ENCODE measurements at places on chromosomes 13 and 19. TPM values are rescaled to one million over a fixed set of nuclear protein-coding genes. Genes with fewer than 3 reads are reported as not detected.

Gene SERP2
- total RNA-seq: 5.1 TPM

Gene PTH2
- not detected for total RNA-seq

Gene CABP5
- not detected for total RNA-seq

Gene SPATA13
- total RNA-seq: 9.4 TPM

Gene CADM4
- total RNA-seq: not detected

Gene SYCN
- not detected for total RNA-seq

Gene EXOSC5
- total RNA-seq: 28.6 TPM

Gene SYNE4
- total RNA-seq: not detected

Gene LGI4
- total RNA-seq: not detected

Gene DMKN
- total RNA-seq: 0.29 TPM

Gene CD70
- 3.3 TPM for total RNA-seq

Gene ZNF442
- total RNA-seq: 3.0 TPM

GRCh38 chr13:41271456-41272285 lies 8.3 kb upstream of the MTRF1 start:
- no peak for DNase-seq

DNA sequence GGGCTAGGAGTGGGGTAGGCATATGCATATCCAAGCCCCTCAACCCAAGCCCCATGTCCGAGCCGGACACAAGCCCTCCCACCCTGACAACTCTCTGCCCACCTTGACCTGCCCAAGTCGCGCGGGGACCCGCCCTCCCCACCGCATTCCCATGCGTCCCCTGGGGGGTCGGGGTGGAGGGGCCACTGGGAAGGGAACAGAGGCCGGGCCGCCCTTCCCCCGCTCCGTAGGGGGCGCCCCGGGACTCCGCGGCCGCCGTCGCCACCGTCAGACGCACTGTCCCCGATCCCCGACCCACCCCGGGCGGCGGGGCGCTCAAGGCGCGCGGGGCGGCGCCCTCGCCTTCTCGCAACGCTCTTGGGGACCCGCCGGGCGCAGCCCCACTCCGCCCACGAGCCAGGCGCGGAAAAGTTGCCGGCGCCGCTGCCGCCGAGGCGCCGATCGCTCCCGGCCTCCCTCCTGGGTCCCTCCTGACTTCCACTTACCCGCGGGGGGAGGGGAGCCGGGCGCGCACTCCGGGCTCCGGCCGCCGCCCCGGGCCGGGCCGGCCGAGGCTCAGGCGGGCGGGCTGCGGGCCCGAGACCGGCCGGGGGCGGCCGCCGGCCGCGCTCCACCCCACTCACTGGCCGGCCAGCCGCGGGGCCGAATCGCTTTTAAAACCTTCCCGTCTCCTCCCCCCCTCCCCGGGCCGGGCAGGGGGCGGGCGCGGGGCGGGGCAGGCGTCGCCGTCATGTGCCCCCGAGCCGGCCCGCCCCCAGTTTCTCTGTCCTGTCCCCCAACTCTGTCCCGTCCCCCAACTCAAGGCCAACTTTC lies 34.4 kb upstream of the NANOS3 start:
- DNase-seq: peak; percentile 73

- no peak for DNase-seq
These were observed 2.4 kb upstream of the ARGLU1 start for GRCh38 chr13:106570299-106570852.

- DNase-seq: no peak
These were observed at the start of gene CERS4 for GRCh38 chr19:8208922-8209461. TSS of gene CERS4 (plus strand) at chr19:8209370. CDS start at chr19:8251077, 41,707 bp downstream.

- no peak for DNase-seq
These were observed 448.2 kb downstream of the LIG4 start for GRCh38 chr13:107767119-107767518.

DNA sequence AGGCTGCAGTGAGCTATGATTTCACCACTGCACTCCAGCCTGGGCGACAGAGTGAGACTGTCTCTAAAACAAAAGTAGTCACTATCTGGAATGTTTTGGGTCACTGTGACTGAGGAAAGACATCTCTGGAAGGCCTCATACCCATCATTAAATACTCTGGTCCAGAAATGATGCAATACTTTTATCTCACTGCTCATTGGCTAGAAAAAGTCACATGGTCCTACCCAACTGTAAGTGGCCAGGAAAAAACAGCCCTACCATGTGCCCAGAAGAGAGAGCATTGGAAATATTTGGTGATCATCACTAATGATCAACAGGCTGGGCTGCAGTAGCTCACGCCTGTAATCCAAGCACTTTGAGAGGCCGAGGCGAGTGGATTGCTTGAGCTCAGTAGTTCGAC lies 29.8 kb downstream of the PNPLA6 start:
- DNase-seq: no peak

DNA sequence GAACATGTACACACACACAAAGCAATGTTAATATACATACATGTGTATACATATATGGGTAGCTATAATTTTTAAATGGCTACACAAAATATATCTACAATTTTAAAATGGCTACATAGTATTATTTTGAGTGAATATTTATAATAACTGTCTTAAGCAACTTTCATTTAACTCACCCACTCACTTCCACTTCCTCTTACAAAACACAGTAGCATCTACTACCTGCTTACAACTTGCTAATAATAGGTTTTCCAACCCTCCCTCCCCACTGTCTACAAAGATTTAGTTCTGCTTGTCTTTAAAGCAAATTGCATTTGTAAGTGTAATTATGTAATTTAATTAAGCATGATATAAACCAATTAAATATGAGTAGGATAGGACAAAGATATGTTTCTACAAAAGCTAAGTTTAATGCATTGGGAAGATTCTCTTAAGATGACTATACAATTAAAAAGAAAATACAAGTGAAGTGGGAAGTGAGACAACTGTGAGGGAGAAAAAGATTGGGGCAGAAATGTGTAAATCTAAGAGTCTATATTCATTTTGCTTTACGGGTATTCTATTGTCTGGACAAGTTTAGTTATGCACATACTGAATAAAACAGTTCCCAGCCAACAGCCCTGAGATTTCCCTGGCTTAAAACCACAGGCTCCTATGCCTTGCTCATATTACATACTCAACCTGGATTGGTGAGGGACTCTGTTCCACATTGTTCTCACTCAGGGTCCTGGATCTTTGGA lies 583.1 kb downstream of the EFNB2 start:
- DNase-seq: no peak

- no peak for DNase-seq
These were observed 384 bp downstream of the TRAPPC2B start for GRCh38 chr19:57363688-57364181.

GRCh38 chr13:25930653-25931052 lies 121.2 kb downstream of the SHISA2 start:
- no peak for DNase-seq

DNA sequence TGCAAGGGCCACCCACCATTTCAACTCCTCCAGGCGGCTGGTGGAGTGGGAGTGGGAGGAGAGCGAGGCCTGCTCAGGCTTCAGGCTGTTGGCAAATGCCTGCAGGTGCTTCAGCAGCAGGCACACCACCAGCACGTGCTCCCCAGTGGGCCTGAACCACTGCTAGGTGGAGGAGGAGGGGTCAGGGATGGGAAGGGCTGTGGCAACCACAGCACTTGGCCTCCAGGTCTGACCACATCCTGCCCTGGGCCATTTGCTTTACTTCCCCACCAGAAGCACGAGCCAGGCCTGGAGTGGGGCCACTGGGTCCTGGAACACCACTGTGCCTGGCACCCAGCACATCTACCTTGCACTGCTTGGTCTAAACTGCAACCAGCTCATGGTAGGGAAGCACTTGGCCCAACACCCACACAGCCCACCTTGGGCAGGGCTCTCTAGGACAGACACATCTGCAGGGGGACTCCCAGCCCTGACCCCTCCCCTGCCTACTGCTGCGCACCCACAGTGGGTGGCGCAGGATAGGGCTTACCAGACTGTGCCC lies 26.2 kb downstream of the TUBA3C start:
- no peak for DNase-seq

- DNase-seq: peak; percentile 75
These were observed 35.6 kb downstream of the EFNB2 start for GRCh38 chr13:106499896-106500295.

- DNase-seq: no peak
These were observed 8.7 kb downstream of the FIZ1 start for GRCh38 chr19:55590617-55591016.

- no peak for DNase-seq
These were observed 4.3 kb upstream of the PDE4A start for GRCh38 chr19:10416083-10416379.

DNA sequence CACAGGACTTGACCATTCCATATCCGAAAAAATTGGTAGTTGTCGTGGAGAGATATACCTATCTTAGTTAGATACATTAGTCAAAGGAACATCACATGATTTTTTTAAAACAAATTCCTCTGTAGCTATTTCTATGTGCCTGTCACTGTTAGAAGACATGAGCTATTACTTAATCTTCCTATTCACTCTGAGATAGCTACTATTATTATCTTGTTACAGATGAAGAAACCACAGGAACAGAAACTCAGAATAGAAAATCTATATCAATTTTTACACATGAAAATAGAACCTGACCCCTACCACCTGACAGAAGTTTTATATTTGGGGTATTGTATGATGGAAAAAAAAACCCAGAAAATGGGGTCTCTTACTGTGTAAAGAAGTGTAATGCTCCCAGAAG lies 68.9 kb upstream of the TDRD3 start:
- no peak for DNase-seq

DNA sequence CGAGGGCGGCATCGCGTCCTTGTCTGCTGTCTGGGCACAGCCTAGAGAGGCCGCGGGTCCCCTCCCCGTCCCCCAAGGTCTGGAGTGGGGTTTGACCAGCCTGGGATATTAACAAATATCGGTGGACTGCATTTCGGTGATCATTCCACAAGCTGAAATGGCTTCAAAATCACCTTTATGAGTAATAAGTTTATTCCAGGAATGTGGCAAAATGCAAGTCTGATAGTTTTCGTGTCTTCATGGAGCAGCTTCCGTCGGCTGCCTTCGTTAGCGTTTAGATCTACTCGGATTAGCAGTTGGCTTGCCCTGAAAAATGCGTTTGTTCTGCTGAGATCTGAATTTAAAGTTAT lies 1.1 kb upstream of the GJA3 start:
- no peak for DNase-seq

- DNase-seq: no peak
These were observed 502.0 kb downstream of the LIG4 start for GRCh38 chr13:107713314-107713713.

DNA sequence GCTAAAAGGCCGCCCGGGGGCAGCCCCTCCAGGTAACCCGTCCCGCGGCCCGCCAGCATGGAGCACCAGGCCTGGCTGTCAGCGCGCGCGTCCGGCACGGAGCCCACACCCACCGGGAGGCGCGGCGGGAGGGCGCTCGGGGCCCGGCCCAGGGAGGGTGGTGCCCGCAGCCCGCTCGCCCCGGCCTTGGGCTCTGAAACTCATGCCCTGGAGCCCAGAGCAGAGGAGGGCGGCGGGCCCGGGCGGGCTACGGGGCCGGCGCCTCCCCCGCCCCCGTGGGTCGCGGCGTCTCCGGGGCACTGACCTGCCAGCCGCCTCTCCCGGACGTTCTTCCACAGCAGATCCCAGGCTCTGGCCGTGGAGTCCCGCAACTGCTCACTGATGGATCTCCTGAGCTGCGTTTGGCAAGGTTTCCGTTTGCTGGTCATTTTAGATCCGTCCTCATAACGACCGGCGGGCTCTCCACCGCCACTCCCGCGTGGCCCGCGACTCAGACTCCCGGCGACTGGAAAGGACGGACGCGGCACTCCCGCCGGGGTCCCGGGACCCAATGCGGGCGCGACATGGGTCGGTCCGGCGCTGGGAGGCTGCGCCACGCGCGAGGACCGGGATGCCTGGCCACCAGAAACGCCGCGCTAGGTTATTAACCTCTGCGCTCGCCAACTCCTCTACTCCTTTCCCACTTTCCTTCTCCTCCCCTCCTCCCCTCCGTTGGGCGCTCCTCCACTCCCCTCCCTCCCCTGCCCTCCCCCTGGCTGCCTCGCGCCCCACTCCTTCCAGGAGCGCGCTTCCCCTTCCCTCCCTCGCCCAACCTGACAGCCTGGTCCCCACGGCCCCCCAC lies 64.7 kb upstream of the STARD13 start:
- peak; percentile 45 for DNase-seq

DNA sequence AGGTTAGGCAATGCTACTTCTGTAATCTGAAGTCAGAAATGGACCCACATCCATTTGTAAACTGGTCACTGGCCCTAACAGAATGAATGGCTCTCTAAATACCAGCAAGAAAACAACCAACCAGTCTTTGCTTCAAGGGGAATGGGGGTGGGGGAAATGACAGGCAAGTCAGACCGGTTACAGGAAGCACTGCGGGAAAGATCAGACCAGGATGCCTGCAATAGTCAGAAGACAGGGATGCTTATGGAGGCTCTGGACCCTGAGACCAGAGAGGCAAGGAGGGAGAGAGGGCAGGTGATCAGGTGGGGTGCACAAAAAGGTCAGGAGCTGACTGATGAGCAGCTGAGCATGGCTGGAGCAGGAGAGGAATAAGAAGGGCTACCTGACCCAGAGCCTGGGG lies 13.1 kb downstream of the MED26 start:
- no peak for DNase-seq

GRCh38 chr13:40407567-40407966 lies 258.9 kb downstream of the FOXO1 start:
- DNase-seq: no peak

- DNase-seq: no peak
These were observed 39.8 kb upstream of the LATS2 start for GRCh38 chr13:21100994-21101757.

- no peak for DNase-seq
These were observed 24.4 kb downstream of the AP3D1 start for GRCh38 chr19:2126879-2127518.

DNA sequence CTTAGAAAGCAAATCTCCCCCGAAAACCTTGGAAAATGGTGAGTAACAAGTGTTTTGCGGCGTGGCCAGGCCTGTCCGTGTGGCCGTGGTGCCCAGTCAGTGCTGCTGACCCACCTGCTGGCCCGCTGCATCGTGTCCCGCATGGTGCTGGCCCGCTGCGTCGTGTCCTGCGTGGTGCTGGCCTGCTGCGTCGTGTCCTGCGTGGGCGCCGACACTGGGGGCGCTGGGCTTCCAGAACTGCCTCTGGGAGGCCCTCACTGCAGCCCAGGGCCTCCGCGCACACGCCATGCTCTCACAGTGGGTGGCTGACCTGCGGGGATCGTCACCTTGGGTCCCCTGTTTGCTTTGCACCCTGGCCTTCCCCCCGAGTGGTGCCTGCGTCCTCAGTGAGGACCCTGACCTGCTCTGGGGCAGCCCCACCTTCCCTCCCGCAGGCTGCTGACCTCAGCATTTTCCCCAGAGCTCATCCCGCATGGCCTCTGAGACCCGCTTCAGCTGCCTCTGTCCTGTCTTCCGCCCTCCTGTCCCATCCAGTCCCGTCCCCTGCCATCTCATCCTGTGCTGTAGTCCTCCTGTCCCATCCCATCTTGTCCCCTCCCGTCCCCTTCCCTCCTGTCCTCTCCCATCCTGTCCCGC lies 10.6 kb downstream of the PLEKHJ1 start:
- DNase-seq: no peak

DNA sequence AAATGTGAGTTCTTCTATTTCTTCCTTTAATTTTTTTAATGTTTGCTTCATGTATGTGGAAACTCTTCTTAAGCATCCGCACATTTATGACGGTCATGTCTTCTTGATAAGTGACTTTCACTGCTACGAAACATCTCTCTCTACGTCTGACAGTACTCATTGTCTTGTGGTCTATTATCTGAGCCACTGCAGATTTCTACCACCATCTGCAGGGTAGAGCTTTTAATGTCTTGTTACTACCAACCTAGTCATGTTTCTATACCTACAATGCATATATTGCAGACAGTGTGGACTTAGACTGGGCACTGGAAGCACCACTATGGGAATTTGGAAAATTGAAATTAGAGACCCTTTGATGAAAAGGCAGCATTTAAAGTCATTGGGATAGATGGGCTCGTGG lies 75.4 kb upstream of the ARHGEF7 start:
- DNase-seq: no peak

GRCh38 chr13:113785051-113786010 lies 26.3 kb downstream of the TMEM255B start:
- DNase-seq: peak; percentile 99

GRCh38 chr19:35225951-35226350 lies 2.6 kb downstream of the FAM187B start:
- no peak for DNase-seq

All from LHCN-M2 (cell line).